ENCODE measurements at places on chromosomes 5 and 9.

GRCh38 chr9:129033216-129033615 is 3.2 kb upstream of the MIGA2 start:
- DNase-seq = no peak

DNA sequence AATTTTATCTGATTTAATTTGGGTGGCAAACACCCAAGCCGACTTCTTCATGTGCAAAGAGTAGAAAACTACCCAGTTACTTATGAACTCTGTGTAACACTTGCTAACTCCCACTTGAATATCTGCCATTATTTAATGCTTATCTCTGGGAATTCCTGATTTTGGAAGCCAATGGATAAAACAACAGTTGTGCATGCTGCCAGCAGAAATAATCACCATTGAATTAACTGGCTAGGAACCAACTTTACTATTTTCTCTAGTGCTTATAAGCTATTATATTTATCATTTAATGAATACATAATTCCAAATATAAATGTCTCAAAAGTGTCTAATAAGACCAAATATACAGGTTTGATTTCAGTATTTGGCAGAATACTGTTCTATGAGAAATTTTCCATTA is 85.7 kb downstream of the IZUMO3 start:
- no peak for DNase-seq

DNA sequence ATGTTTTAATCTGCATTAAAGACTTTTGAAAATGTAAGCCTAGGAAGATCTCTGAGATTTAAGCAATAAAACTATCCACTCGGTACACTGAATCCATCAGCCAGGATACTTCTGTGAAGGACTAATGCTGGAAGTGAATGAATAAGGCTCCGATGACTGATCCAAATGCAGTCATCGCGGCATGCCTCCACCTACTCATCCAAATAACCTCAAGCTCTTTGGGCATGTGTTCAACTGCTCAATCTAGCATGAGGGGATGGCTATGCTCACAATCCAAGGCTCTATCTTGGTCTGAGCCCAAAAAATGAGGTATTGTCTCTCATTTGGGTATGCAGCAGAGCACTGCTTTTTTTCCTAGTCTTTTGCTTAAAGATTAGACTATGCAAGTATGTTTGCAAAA is 19.2 kb downstream of the MARCHF3 start:
- no peak for DNase-seq

GRCh38 chr5:102753889-102754766 is 977 bp upstream of the PAM start:
- peak; percentile 23 for DNase-seq

DNA sequence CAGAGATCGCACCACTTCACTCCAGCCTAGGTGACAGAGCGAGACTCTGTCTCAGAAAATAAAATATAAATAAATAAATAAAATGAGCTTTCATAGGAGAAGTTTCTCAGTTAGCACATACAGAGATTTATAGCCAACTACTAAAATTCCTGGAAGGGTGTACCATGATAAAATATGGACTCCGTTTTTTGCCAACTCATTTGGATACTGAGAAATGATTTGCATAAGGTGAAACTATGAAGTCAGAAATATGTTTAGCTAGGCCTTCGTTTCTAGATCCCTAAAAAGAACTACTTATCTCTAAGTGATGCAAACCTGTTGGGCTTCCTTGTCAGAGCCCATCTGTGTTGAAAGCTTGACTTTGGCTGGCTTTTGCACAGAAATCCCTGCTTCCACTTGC is 56.9 kb upstream of the SLC1A1 start:
- no peak for DNase-seq

GRCh38 chr9:100573655-100574260 is 4.1 kb upstream of the CAVIN4 start:
- DNase-seq = no peak

GRCh38 chr5:115795700-115796099 is 20.8 kb downstream of the CDO1 start:
- DNase-seq = no peak

GRCh38 chr5:168088410-168089173 is 202.9 kb upstream of the WWC1 start:
- no peak for DNase-seq
